Activated CD4-positive, alpha-beta T cell treated with anti-CD3 and anti-CD28 coated beads, Interleukin-10, Interleukin-2, amounts not matched to agents 100 ng/mL and 50 ng/mL, durations not matched to agents 16 hours and 8 hours (primary cell): ENCODE measurements at places on chromosomes 7 and 10.
A peak's percentile ranks its signal among the peaks of the same experiment; 100 is the strongest.

- no peak for DNase-seq
Measured at GRCh38 chr10:21584834-21585530, 51.0 kb downstream of the MLLT10 start.

- no peak for DNase-seq
Measured at GRCh38 chr7:120802751-120803150, 55.2 kb downstream of the TSPAN12 start.

- DNase-seq: no peak
Measured at GRCh38 chr10:99926925-99927720, 82.6 kb downstream of the DNMBP start.

GRCh38 chr10:4656576-4657194 is 169.3 kb upstream of the AKR1E2 start:
- peak; percentile 58 for DNase-seq

- DNase-seq: no peak
Measured at GRCh38 chr7:12434012-12434642, 30.5 kb upstream of the VWDE start.

DNA sequence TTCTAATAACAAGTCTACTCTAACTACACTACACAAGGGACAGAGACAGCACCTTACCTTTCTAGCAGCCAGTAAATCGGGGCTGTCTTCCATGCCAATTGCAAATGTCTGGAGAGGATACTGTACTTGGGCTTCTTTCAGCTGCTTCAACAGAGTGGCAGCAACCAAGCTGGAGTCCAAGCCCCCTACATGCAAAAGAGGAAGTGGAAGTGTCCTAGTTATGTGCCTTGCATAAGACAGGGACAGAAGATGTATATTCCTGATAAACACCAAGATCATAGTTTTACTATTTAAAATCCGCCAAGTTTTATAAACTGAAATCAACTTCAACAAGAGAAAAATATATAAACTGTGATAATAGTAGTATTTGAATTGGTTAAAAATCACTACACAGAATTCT is 14.0 kb downstream of the ASNS start:
- no peak for DNase-seq

DNA sequence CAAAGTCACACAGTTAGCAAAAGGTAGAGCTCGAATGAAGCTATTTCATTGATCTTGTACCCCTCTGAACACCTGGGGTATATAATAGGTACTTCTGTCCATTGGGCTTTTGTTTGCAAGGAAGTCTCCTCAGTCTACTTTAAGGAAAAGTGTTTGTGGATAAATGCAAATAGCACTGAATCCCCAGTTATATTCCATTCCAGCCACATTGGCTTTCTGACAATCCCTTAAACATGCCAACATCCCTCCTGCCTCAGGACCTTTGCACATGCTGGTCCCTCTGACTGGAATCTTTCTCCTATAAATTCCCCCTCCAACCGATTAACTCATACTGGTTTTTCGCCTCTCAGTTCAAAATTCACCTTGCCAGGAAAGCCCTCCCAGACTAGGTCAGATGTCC is 17.1 kb downstream of the DUSP5 start:
- DNase-seq: no peak

DNA sequence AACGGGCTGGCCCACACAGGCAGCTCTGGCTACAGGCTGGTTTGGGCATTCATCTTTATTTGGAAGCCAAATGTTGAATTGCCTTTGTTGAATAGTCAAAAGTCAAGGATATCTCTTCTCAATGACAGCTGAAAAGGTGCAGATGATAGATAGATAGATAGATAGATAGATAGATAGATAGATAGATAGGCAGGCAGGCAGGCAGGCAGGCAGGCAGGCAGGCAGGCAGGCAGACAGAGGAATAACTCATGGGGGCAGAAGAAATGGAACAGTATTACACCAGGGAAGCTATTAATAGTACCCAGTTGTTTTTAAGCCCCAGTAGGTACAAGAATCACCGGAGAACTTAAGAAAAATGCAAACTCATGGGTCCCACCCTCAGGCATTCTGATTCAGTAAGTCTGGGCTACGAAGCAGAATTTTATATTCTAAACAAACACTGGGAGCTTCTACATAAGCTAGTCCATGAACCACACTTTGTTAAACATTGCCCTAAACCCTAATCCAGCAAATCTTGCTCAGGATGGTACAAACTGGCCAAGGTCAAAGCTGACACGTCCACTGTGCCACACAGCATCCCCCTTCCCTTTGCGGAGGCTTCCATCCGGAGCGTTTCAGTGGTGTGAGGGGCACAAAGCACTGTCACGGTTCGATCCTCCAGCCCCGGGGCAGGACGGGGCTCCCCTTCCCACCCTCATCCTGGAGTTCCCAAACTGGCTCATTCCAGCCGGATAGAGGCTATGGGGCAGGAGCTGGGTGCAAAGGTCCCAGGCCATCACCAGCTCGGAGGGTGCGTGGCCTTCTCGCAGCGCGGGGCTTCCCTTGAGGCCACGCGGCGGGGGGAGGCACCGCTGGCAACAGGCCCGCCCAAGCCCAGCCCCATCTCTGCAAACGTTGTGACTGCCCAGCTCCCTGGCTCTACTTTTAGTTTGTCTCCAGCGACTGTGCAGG is 6.7 kb downstream of the PRKAG2 start:
- no peak for DNase-seq

- no peak for DNase-seq
Measured at GRCh38 chr10:132115732-132116131, 50.0 kb downstream of the JAKMIP3 start.

GRCh38 chr10:110641256-110641655 is 2.9 kb upstream of the RBM20 start:
- peak; percentile 59 for DNase-seq

DNA sequence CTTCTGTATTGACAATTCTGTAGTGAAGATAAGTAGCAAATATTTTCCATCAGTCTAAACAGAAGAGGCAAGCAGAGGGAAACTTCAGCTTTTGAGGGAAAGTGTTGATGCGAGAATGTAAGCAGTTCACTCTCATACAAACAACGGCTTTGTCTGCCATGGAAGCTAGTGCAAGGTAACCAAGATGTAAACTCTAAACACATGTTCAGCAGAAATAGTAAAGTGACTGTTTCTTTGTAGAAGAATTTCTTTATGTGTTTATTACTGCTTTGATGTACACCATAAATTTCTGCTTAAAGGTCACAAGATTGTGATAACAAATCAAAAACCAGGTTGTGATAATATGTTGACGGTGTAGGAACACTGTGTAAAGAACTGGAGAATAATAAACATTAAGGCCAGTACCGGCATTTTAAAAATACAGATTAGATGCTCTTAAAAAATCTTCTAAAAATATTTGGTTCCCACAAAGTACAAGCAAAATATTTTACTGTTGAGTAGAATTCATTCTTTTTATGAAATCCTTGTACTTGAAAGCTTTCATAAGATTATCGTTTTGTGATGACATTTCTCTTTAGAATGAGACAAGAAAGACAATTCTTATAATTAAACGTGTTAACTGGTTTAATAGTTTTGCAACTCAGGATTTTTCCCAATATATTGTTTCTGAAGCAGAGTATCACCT is 34.2 kb downstream of the SEMA3C start:
- DNase-seq: no peak

- DNase-seq: no peak
Measured at GRCh38 chr10:99661377-99661763, 2.1 kb downstream of the ENTPD7 start.

DNA sequence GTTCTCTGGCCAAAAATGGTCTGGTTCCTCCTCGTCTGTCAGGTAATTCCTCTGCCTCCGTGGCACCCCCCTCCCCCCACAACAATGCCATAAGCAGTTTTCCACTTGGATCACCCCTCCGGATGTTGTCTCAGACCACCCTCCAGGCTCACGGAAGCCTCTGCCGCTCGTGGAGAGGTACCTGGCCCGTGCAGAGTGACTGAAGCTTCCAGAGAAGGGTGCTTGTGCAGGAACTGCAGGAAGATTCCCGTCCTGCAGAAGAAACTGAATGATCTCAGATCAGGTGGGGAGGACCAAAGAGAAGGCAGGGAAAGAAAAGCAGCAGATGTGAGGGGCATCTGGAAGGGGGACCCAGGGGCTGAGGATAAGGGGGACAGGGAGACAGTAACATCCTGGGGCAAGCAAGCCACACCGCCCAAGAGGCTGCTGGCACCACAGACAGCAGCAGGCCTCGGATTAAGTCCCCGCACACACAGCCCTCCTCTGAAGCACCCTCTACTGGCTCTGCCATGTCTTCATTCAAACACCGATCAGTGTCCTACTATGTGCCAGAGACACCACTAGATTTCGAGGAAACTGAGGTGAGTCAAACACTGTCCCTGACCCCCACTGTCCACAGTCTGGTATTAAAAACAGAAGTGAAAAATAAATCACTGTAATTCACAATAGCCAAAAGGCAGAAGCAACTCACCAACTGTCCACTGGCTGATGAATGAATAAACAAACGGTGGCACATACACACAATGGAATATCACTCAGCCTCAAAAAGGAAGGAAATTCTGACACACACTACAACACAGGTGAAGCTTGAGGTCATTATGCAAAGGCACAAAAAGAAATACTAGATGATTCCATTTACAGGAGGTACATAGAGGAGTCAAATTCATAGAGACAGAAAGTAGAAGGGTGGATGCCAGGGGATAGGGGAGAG is 26.4 kb downstream of the KIAA1549 start:
- DNase-seq: no peak

DNA sequence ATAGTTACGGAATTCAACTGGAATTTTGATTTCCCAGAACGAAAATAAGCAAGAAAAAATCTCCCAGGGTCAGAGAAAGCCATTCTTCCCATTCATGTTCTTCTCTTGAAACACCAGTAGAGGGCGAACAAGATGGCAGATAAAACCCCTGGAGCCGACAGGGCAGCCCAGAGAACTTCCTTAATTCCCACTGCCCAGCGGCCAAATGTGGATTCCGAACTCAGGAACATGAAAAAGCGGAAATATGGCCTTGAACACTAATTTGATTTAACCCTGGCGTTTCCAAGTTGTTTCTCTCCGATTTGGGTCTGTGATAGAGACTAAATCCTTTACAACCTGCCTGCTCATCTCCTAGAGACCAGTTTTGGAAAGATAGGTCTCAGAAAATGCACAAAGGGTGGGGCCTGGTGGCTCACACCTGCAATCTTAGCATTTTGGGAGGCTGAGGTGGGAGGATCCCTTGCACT is 100.7 kb upstream of the WAC start:
- peak; percentile 42 for DNase-seq

DNA sequence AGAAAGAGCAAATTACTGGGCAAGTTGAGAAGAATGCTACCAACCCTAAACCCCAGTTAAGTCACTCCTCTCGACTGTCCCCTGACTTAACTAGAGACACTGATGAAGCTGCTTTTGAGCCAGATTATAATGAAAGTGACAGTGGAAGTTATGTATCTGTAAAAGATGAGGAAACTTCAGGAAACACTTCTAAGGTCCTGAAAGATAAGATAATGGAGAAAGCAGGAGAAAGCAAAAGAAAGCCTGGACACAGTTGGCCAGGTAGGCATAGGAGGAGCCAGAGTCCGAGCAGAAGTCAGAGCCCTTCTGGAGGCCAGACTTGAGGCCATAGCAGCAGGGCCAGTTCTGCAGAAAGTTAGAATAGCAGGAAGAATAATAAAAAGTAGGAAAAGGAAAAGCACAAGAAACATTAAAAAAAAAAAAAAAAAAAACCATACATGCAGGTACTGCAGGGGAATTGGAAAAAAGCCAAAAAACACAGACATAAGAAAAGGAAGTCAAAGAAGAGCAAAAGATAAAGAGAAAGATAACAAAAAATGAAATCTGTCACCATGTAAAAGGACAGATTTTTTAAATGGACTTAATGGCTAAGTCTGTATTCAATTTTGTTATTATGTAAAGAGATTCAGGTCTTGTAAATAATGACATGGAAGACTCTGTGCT is 101.0 kb upstream of the KCNMA1 start:
- no peak for DNase-seq

DNA sequence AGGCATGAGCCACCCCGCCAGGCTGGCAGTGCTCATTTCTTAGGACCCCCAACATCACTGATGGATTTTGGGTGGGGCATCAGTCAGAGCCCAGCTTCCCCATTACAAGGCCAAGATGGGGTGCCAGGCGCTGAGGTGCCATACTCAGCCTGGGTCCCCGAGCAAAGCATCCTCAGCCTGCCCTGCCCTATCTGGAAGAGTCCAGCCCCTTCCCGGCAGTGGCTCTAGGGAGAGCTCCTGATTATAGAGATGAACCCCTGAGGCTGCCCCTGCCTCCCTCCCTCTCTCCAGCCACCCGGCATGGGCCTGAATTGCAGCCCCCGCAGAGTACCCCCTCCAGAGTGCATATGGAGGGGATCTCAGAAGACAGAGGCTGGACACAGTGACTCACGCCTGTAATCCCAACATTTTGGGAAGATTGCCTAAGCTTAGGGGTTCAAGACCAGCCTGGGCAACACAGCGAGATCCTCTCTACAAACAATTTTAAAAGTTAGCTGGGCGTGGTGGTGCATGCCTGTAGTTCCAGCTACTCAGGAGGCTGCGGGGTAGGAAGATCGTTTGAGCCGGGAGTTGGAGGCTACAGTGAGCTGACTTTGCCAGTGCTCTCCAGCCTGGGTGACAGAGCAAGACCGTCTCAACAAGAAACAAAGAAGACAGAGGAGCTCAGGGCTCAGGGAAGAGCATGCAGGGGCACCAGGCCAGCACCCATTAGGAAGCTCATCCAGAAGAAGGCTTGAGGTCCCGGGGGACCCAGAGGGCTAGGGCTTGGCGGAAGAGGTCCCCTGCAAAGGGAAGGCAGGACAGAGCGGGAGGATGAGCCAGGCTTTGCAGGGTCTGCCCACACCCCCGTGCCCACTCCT is 13.3 kb downstream of the LAT2 start:
- no peak for DNase-seq

GRCh38 chr7:111718886-111719285 is 156.6 kb upstream of the IMMP2L start:
- no peak for DNase-seq

- no peak for DNase-seq
Measured at GRCh38 chr7:1670894-1671593, 967 bp downstream of the ELFN1 start.

DNA sequence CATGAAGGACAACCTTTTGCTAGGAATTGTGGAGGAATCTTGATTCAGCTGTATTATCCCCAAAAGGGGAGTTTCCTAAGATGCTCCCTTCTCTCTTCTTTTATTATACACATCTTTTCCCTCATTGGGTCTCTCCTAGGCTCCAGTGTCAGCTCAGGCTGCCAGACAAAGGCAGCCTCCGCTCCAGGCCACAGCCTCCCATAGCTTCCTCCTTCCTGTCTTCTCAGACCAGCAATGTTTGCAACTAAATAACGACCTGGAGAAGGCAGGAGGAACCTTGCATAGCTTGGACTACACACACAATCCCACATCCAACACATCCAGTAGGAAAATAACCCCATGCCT is 12.3 kb downstream of the SFXN3 start:
- no peak for DNase-seq

DNA sequence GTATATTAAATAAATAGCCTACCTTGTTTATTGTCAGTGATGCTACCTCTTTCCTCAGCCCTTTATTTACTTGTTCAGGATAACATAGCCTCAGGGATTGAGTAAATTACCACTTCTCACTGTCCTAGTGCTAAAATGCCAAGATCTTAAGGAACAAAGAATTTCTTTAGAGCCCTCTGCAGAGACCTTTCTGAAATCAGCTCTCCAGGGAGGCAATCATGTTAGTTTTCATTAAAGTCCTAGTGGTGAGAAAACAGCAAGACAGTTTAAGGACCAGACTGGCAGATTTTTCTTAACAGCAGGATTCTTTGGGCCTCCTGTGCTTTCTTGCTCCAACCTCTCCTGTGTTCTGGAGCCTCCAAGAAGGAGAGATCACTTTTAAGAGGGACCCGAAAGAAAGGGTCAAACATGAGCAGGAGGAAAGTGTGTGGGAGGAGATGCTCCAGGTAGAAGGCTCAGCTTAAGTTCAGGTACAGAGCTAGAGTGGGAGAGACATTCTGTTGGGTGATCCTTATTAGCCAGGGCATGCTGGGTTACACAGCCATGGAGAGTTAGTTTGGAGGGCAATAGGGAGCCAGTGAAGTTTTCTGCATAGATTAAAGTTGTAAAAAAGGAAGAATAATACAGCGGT is 1.2 kb upstream of the PLCE1 start:
- no peak for DNase-seq
